ENCODE measurements at places on chromosomes 2 and 18.

DNA sequence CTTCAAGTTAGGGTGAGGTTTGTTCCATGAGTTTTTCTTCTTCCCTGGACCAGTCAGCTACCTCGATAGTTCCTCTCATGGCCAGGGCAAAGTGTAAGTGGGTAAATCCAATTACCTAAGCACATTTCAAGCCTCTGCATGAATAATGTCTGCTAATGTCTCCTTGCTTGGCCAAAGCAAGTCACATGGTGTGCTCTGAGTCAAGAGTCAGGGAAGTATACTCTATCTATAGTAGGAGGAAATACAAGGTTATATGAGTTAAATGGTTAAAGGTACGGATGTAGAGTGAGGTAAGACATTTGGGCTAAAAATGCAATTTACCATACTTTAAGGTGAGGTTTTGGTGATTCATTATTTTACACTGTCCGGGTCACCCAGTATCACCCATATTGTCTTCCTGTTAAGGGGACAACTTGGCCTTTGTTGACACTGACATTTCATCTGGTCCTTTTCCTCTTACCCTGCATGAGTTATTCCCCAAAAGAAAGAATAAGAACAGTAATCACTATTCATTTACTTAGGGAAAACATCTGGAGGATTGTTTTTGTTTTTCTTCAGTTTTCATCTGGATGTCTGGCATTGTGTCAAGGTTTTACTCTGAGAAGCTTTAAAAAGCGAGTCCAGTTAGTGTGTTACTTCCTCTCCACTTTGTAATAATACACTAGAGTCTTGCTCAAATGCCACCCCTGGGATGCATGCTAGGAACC, 405.5 kb downstream of the RND3 start:
- DNase-seq: no peak

- no peak for DNase-seq
Observed at GRCh38 chr2:18795906-18796305, 206.5 kb upstream of the NT5C1B start.

DNA sequence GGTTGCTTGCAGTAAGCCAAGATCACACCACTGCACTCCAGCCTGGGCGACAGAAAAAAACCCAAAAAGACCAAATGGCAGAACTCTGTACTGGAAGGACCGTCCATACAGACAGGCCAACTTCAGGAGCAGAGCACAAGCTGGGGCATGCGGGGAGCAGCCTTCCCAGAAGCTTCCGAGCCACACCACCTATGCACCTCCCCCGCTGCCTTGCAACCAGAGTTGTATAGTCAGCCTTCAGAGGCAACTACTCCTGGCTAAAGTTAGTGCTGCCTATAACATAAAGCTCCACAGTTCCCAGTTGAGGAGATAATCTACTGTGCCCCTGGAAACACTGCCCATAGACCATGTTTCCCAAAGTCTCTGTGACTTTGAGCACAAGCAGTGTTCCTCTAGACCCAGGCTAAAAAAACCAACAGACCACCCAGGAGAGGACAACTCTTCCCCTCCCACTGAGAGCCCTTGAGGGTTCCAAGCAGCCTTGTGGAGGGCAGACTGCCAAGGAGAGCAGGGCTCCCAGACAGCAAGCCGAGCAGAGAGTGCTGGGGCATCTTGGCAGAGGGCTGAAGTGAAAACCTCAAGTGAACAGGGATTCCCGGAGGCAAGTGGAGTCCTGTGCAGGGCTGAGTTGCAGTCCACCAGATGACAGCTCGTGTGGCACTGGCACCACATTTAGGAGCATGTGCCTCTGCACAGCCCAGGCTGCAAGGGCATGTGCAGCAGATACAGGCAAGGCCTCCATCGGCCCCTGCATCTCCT, 6.8 kb downstream of the SFT2D3 start:
- no peak for DNase-seq

DNA sequence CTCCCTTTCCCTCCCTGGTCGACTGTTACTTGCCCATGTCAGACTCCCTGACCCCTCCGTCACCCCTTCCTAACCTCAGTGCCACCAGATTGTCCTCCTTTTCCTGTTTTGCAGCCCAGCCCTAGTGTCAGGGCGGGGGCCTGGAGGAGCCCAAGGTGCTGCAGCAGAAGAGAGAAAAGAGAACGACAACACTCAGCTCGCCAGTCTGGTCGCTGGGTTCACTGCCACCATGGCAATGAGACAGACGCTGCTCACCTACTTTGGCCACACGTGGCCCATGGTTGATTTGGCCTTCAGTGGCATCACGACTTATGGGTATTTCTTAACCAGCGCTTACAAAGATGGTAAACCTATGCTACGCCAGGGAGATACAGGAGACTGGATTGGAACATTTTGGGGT, 108.4 kb upstream of the RMDN2 start:
- no peak for DNase-seq

- no peak for DNase-seq
Observed at GRCh38 chr2:75493230-75493629, 67.5 kb downstream of the EVA1A start.

GRCh38 chr18:22838221-22838620, 94.9 kb upstream of the RBBP8 start:
- no peak for DNase-seq

DNA sequence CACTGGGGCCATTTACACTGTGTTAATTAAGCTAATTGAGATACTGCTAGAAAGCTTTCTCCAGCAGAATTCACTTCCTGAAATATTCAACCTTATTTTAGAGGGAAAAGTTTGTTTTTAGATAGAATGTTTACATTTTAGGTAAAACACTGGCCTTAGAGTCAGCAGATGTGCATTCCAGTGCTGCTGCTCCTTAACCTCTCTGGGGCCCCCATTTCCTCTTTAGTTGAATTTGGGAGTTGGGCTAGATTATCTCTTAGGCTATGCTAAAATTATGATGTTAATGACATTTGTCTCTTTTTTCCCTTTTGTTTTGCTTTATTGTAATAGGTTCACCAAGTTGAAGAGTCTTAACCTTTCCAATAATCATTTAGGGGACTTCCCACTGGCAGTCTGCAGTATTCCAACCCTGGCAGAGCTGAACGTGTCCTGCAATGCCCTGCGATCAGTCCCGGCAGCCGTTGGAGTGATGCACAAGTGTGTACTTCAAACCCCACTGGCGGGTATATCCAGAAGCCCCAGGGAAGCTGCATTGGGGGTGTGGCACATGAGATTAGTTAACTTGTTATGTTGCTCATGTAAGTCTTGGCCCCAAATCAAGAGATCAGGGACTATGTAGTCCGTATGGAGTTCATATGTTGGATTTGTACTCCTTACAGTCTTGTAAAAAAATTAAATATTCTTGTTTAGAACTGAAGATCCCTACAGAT, 179.5 kb downstream of the PHLPP1 start:
- DNase-seq: no peak

- no peak for DNase-seq
Observed at GRCh38 chr2:12883906-12884305, 167.2 kb downstream of the TRIB2 start.

DNA sequence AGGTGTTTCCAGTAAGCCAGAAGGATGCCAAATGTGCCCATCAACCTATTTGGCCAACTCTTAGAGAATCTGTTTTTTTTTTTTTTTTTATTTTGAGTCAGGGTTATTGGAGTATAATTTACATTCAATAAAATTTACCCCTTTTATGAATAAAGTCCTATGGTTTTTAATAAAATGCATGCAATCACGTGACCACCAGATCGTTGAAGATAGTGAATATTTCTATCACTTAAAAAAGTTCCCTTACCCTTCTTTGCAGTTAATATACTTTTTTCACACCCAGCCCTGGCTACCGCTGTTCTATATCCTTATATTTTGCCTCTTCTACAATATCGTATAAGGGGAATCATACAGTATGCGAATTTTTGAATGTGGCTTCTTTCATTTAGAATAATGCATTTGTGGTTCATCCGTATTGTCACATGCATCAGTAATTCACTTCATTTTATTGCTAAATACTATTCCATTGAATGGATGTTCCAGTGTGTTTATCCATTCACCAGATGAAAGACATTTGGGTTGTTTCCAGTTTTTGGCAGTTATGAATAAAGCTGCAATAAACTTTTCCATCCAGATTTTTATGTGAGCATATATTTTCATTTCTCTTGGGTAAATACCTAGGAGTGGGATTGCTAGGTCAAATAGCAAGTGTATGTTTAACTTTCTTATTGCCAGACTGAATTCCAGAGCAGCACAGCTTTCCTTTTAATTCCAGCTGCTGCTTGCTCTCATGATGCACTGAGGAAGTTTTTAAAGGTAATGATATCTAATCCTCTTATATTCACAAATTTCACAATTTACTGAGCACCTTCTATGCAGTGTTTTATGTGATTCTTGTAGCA, 156.3 kb upstream of the NT5C1B start:
- no peak for DNase-seq

DNA sequence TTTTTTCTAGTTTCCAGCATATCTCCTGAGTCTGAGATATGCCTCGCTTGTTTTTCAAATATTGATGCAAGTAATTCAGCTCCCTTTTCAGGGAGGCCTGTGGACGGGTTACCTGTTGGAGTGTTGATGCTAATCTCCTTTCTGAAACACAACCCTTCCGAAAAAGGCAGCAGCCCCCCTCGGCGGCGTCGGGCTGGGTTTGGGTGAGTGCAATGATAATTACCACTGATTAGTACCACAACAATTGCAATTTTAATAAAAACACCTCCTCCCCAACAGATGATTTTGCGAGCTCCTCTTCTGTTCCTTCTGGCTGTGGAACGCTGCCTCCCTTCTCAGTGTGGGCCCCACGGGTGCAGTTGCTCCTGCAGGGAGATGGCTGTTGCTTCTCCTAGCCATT, 66.3 kb downstream of the PTGR3 start:
- DNase-seq: no peak

GRCh38 chr2:207286106-207286505, 120.4 kb upstream of the KLF7 start:
- DNase-seq: no peak

GRCh38 chr2:36338124-36338826, 17.3 kb upstream of the CRIM1 start:
- no peak for DNase-seq

DNA sequence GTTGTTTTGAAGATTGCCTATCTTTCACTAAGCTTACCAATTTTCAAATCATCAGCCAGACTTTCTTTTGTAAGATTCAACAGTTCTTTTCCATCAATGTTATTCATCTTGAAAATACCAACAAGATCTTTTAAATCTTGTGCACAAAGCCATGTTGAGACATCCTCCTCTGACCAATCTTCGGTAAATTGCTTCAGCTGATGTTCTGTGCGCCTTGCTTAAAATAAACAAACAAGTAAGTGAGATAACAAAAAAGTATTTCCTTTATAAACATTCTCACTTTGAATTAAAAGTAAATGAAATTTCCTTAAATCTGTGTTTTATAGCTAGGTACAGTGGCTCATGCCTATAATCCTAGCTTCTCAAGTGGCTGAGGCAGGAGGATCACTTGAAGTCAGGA, 30.3 kb downstream of the WDSUB1 start:
- DNase-seq: no peak

- DNase-seq: no peak
Observed at GRCh38 chr2:42492691-42493467, 903 bp downstream of the KCNG3 start.

- DNase-seq: peak; percentile 57
Observed at GRCh38 chr2:238263204-238264071, 23.6 kb upstream of the HES6 start.

- no peak for DNase-seq
Observed at GRCh38 chr2:157052685-157053224, 204.8 kb upstream of the GALNT5 start.

- DNase-seq: no peak
Observed at GRCh38 chr2:5569256-5569655, 122.9 kb upstream of the SOX11 start.

DNA sequence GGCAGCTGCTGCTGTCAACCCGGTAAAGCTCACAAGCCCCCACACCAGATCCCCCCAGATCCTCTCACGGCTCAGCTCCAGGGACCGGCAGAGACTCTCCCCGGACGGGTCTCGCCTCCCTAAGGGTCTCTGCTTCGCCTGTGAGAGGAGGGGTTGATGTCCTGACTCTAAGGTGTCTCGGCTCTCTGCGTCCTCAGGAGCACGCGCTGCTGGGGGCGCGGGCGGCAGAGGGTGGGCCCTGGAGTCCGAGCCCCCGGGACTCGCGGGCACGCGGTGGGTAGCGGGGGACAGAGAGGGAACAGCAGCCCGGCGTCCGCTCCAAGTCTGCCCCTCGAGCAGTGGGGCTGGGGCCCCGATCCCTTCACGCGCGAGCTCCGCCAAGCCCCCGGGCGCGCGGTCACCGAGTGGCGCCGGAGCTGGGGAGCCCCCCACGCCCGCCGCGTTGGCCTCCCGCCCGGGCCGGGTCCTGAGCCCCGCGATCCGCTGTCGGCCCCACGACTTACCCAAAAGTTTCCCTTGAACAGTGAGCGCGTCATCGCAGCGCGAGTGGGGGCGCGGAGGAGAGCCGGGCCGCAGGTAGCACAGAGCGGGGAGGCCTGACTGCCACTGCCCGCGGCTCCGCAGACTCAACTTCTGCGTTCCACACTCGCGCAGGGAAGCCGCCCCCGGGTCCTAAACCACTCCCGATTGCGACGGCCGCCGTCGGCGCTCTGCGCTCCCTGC, at the start of gene PSTPIP2:
PSTPIP2 (minus strand) TSS at position 608 of the 723 bp plus-strand sequence; CDS start at position 536, 72 bp downstream.
- peak; percentile 35 for DNase-seq

- DNase-seq: no peak
Observed at GRCh38 chr2:204260901-204261300, 284.4 kb upstream of the PARD3B start.

- no peak for DNase-seq
Observed at GRCh38 chr2:68710336-68710735, 24.3 kb upstream of the ARHGAP25 start.

GRCh38 chr2:20602803-20603202, 48.1 kb downstream of the HS1BP3 start:
- DNase-seq: no peak

GRCh38 chr2:219314804-219315468, 5.7 kb upstream of the PTPRN start:
- no peak for DNase-seq

Data from stimulated activated CD4-positive, alpha-beta T cell treated with anti-CD3 and anti-CD28 coated beads, Interleukin-15, amount 100 ng/mL, for 1 hour (primary cell).